Fibroblast of lung (primary cell): ENCODE measurements at places on chromosomes 7 and 10. TPM values are rescaled to one million over a fixed set of nuclear protein-coding genes. Genes with fewer than 3 reads are reported as not detected.

Gene PDK4
- total RNA-seq: 2.8 and 3.1 TPM in 2 replicates

Gene TMEM213
- total RNA-seq: not detected in 2 replicates

Gene SORBS1
- 0.26 and 0.50 TPM in 2 replicates for total RNA-seq

Gene OPN4
- not detected in 2 replicates for total RNA-seq

Gene A1CF
- not detected in 2 replicates for total RNA-seq

Gene GBX1
- not detected in 2 replicates for total RNA-seq

Gene BMPR1A
- 53.7 and 61.8 TPM in 2 replicates for total RNA-seq

Gene LRRC17
- total RNA-seq: 12.6 and 30.8 TPM in 2 replicates

Gene NANOS1
- total RNA-seq: 1.0 and 1.2 TPM in 2 replicates

Gene RELN
- total RNA-seq: 0.33 and 1.8 TPM in 2 replicates

Gene ANKRD1
- under 0.01 TPM in 1 of 2 replicates, not detected in the other for total RNA-seq

Gene POLR2J2
- 1.5 and 2.1 TPM in 2 replicates for total RNA-seq

Gene LEP
- total RNA-seq: 0.26 and 2.8 TPM in 2 replicates

Gene RARRES2
- 65.6 and 174 TPM in 2 replicates for total RNA-seq

Gene CPN1
- not detected in 2 replicates for total RNA-seq

Gene TBATA
- not detected in 2 replicates for total RNA-seq

Gene THSD7A
- total RNA-seq: under 0.01 and 0.83 TPM in 2 replicates

Gene PRLHR
- not detected in 2 replicates for total RNA-seq

Gene AP4M1
- total RNA-seq: 17.2 and 30.3 TPM in 2 replicates

Gene PLEKHS1
- not detected in 2 replicates for total RNA-seq

Gene MYL10
- not detected in 2 replicates for total RNA-seq

Gene PKD2L1
- total RNA-seq: not detected in 2 replicates

Gene MDFIC
- 41.6 and 67.4 TPM in 2 replicates for total RNA-seq

Gene RNF32
- 2.6 and 2.8 TPM in 2 replicates for total RNA-seq

Gene PLXNA4
- 1.2 and 1.8 TPM in 2 replicates for total RNA-seq

Gene GALNT17
- total RNA-seq: under 0.01 and 0.26 TPM in 2 replicates

Gene TRIM24
- 3.9 and 5.9 TPM in 2 replicates for total RNA-seq

Gene ANKRD22
- total RNA-seq: under 0.01 and 0.17 TPM in 2 replicates

Gene SRPK2
- 45.5 and 61.8 TPM in 2 replicates for total RNA-seq

Gene ANXA8L1
- total RNA-seq: not detected in 2 replicates

Gene ACTR3C
- 0.50 and 2.6 TPM in 2 replicates for total RNA-seq

Gene EVX1
- total RNA-seq: not detected in 2 replicates

Gene HSPA12A
- total RNA-seq: 9.5 and 15.7 TPM in 2 replicates

Gene RNF133
- 0.26 and 0.50 TPM in 2 replicates for total RNA-seq

Gene CALY
- total RNA-seq: 0.26 TPM in 1 of 2 replicates, not detected in the other

Gene H2BK1
- not detected in 2 replicates for total RNA-seq

Gene PSD
- total RNA-seq: 5.3 and 6.9 TPM in 2 replicates

Gene ZNF727
- 1.5 and 6.4 TPM in 2 replicates for total RNA-seq

Gene NPSR1
- not detected in 2 replicates for total RNA-seq

Gene CHAT
- total RNA-seq: not detected in 2 replicates

Gene STAG3
- total RNA-seq: 0.50 and 0.77 TPM in 2 replicates

Gene NUTM2D
- 1.0 and 1.3 TPM in 2 replicates for total RNA-seq

Gene MYL7
- not detected in 2 replicates for total RNA-seq

Gene CPA4
- 6.4 and 20.0 TPM in 2 replicates for total RNA-seq

Gene ANK3
- total RNA-seq: 0.50 and 1.3 TPM in 2 replicates

Gene VWC2
- total RNA-seq: not detected in 2 replicates

Gene TFR2
- total RNA-seq: under 0.01 TPM in 1 of 2 replicates, not detected in the other

Gene MALRD1
- 1.3 and 1.7 TPM in 2 replicates for total RNA-seq

Gene CNPY1
- total RNA-seq: not detected in 2 replicates

Gene PRKAR2B
- 12.6 and 14.7 TPM in 2 replicates for total RNA-seq

Gene NRG3
- total RNA-seq: not detected in 2 replicates

Gene CPED1
- 84.0 and 196 TPM in 2 replicates for total RNA-seq

Gene CUZD1
- total RNA-seq: 0.50 and 0.51 TPM in 2 replicates

Gene ITGB8
- 41.6 and 100 TPM in 2 replicates for total RNA-seq

Gene FAM25C
- not detected in 2 replicates for total RNA-seq

Gene AFAP1L2
- 0.17 and 0.77 TPM in 2 replicates for total RNA-seq

Gene TMEM178B
- under 0.01 TPM in 2 replicates for total RNA-seq
